ENCODE measurements at places on chromosomes 4 and X.

GRCh38 chr4:67575232-67576058 is 16.9 kb downstream of the STAP1 start:
- no peak for DNase-seq

- no peak for DNase-seq
Observed at GRCh38 chr4:52864793-52865192, 2.7 kb downstream of the RASL11B start.

DNA sequence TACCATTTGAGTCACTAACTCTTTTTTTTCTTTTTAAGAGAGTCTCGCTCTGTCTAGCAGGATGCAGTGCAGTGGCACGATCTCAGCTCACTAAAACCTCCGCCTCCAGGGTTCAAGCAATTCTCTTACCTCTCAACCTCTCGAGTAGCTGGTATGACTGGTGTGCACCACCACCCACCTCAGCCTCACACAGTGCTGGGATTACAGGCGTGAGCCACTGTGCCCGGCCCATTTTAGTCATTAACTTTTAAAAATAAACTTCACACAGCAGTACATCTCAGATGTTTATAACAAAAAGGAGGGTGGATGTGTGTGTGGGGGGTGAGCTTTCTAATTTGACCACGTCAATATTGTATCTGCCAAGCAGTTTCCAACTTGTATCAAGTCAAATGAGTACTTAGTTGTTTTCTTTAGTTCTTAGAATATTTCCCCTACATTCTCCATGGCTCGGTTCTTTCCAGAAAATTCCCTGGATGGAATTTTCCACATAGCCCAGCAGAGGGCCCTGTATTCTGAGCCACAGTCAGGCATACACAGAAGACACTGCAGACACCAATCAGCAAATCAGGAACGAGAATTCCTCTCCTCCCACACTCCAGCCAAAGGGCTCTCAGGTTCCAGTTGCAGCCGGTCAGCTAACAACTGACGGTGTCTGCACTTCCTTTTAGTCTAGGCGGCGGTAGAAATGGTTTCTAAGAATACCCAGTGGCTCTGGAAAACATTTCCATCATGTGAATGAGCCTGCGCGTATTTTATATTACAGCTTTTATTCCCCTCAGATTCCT is 20.1 kb upstream of the ARAF start:
- no peak for DNase-seq

DNA sequence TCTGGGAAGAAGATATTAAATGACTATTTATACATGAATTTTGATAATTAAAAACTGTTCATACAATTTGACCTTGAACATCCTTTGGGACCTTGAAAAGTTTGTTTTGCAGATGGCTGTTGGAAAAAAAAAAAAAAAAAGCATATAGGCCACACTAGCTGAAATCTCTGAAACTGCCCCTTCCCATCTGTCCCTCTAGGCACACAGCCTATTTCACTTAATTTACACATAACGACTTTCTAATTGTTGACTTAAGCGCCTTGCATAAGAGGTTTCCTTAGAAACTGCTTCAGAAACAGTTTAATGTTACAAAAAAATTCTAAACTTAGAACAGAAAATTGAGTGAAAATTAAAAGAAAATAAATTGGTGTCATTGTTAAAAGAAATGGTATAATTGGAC is 131.0 kb downstream of the COX18 start:
- DNase-seq = no peak

DNA sequence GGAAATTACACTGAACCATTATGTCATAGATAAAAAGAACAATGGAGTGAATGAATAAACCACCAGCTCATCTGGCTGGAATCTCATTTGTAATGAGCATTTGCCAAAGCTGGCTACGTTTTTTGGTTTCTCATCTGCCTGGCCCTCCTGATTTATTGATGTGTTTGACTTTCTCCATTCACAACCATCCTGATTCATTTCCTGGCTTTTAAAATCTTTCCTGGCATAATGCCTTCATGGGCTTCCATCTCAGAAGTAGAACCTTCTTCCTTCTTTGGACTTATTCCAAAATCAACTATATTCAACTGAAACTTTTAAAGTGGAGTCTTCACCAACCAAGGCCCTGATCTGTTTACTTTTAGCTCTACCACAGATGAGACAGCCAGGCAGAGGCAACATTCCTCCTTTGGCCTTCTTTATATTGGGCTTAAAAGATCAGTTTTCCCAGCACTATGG is 36.0 kb upstream of the ARSJ start:
- DNase-seq = no peak

- no peak for DNase-seq
Observed at GRCh38 chrX:129769467-129770154, 10.1 kb upstream of the SASH3 start.

- no peak for DNase-seq
Observed at GRCh38 chrX:107659768-107660167, 31.5 kb downstream of the PRPS1 start.

GRCh38 chr4:41013746-41014145 is 200.6 kb downstream of the APBB2 start:
- no peak for DNase-seq

GRCh38 chrX:7147413-7147977 is at the start of gene STS:
TSS of gene STS (plus strand) at chrX:7147712. CDS start at chrX:7253200, 105,488 bp downstream.
- peak; percentile 52 for DNase-seq

- no peak for DNase-seq
Observed at GRCh38 chr4:189828081-189828697, 112.5 kb upstream of the FRG1 start.

DNA sequence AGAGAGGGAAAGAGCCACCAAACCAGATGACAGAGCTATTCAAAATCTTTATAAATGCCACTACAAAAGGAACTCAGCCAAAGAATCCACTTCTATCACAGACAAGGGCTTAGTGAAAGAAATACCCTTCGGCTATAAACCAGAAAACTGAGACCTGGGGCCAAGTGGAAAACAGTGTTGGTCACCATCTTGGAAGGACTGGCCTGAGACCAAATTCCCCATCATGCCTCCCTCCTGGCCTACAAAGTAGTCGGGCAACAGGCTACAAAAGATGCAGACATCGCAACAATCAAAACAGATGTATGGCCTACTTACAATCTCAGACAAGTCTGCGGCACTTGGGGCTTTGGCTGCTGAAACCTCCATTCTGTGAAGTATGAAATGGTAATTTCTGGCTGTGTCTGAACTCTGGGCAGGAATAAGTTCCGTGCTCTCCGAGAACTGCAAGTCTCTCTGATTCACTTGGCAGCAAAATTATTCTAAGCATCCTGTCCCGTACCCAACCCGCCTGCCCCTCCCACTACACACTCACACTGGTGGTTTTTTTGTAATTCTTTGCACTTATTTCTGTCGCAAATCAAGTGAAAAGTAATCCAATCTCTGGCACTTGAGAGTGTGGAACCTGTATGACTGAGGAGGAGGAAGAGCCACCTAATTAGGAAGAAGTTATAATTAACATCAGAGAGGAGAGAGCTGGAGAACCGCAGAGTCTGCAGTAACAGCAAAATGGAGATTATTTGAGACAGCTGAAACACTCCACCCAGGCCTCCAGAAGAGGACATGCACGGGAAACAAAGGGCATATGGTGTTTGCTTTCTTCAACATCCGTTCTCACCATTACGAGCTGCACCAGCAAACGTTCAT is 87.8 kb downstream of the SH3KBP1 start:
- DNase-seq = peak; percentile 65

GRCh38 chr4:6180841-6181631 is 19.3 kb downstream of the JAKMIP1 start:
- peak; percentile 16 for DNase-seq

DNA sequence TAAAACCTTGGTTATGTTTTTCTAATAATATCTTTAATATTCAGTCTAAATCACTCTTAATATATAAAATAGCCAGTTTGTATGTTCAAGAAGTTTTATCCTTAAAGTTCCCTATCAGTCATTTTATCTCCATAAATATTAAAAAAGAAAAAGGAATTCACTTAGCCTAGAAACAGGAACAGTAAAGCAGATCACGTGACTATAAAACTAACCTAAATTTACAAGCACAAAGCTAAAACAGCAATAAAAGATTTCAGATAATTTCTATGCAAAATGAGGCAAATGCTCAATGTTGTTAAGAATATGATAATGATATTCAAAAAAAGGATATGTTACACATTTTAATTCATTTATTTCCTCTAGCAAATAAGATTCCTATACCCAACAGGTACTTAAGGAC is 57.1 kb upstream of the TNIP3 start:
- DNase-seq = no peak

GRCh38 chr4:7052923-7053715 is 9.9 kb downstream of the TADA2B start:
- no peak for DNase-seq

GRCh38 chr4:151604238-151604637 is 156.6 kb downstream of the GATB start:
- no peak for DNase-seq

DNA sequence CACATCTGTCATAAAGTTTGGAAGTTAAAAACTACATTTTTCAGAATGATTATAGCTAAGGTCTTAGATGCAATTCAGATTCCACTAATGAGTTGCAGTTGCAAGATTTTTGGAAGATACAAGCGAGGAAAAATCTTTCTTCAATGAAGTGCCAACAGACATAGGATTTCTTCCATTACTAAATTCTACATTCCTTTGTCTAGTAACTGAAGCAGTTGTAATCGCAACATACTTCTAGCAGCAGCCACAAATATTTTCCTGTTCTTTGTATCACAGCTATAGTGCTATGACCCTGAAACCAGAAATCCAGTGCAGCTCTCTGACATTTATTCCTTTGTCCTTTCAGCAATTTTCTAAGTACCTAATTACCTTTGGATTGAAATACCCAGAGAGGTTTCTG is 225.2 kb upstream of the SLIT2 start:
- no peak for DNase-seq

DNA sequence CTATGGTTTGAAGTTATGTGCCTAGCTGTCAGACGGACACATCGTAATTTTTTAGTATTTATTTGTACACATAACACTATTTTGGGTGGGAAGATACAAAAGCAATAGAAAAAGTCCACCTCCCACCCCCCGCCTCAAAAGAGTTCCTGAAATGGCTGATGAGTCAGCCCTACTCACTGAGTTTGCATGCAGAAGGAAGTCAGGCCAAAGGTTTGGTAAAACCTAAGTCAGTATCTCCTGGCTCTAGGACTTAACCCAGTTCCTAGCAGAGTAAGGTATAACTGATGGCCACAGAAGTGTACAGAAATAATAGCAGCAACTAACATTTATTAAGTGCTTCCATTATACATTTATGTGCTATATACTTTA is 2.9 kb upstream of the KLHL2 start:
- DNase-seq = no peak

DNA sequence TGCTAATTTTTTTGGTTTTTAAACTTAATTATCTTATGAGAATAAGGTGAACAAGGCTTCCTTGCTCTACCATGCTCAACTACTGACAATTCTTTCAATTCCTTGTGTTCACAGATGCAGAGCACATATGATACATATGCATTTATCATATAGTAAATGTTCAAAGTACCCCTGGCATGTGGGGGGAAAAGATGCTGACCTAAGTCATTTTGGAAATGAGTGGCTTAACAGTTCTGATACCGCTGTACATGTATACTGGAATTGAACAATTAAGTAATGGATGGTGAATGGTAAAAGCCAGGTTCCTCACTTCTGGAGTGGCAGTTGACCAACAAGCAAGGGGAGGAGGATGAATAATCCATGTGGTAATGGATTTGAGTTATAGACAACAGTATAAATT is 149.6 kb downstream of the NAF1 start:
- no peak for DNase-seq

- no peak for DNase-seq
Observed at GRCh38 chr4:153393397-153393796, 48.9 kb downstream of the MND1 start.

DNA sequence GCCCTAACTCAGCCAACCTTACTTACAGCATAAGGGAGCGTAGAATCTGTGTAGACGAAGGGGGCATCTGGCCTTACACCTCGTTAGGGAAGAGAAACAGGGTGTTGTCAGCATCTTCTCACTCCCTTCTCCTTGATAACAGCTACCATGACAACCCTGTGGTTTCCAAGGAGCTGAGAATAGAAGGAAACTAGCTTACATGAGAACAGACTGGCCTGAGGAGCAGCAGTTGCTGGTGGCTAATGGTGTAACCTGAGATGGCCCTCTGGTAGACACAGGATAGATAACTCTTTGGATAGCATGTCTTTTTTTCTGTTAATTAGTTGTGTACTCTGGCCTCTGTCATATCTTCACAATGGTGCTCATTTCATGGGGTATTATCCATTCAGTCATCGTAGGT is 14.6 kb downstream of the PLP1 start:
- DNase-seq = no peak

DNA sequence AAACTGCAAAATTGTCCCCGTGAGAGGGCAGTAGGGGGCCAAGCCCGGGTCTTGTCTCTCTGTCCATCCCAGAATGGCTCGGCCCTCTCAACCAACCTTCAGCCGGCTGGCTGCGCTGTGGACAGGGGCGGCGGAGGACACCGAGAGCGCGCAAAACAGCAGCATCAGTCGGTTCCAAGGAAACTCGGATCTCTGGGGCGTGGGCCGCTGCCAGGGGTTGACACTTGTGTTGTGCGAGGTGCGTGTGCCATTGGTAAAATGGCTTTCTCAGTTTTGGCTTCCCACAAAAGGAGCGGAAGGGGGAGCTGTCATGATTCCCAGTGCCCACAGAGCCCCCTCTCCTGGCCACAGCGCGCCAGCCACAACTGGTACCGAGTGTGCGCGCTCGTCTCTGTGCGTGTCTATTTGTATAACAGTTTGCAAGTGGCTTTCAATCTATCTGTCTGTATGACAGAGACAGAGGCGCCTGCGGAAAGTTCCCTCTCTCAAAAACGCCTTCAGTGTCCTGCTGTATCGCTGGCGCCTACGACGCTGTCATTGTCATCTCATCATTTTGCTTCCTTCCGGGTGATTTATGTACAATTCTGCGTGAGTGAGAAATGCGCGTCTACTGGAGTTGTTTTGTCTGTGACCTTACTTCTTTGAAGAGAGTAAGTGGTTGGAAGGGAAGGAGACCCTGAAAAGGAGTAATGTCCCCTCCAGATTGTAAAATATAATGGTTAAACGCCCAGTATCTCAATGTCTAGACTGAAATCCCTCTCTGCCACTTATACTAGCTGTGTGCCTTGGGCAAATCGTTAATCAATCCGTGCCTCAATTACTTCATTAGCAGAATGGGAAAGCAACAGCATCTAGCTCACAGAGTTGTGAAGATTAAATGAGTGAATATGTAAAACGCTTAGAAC is 1.8 kb downstream of the DKK2 start:
- DNase-seq = no peak

DNA sequence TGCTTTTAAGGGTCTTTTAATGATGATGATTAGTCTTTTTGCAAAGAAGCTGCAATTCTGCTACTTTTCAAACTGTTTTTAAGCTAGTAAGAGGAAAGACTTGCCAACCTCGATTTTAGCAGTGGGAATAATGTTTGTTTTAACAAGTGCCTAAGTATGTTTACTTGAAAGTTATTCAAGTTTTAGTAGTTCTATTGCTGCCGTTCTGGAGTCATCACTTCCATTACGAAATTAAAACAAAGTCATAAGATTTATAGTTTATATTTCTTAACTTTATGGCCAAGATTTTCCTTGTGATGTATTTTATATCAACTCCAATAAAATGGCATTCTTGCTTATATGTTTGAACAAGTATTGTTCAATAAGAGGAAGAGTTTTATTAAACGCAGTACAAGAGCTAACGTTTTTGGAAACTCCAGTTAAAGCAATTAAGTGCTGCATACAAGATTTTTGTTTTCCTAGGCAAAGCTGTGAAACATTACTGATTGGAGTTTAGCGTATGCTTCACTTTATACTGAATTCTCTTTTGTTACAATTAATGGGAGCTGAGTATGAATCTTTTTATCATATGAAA is 211.3 kb downstream of the TENM3 start:
- no peak for DNase-seq
